ENCODE measurements at places on chromosomes 16 and 17. TPM values are rescaled to one million over a fixed set of nuclear protein-coding genes. Genes with fewer than 3 reads are reported as not detected.

DNA sequence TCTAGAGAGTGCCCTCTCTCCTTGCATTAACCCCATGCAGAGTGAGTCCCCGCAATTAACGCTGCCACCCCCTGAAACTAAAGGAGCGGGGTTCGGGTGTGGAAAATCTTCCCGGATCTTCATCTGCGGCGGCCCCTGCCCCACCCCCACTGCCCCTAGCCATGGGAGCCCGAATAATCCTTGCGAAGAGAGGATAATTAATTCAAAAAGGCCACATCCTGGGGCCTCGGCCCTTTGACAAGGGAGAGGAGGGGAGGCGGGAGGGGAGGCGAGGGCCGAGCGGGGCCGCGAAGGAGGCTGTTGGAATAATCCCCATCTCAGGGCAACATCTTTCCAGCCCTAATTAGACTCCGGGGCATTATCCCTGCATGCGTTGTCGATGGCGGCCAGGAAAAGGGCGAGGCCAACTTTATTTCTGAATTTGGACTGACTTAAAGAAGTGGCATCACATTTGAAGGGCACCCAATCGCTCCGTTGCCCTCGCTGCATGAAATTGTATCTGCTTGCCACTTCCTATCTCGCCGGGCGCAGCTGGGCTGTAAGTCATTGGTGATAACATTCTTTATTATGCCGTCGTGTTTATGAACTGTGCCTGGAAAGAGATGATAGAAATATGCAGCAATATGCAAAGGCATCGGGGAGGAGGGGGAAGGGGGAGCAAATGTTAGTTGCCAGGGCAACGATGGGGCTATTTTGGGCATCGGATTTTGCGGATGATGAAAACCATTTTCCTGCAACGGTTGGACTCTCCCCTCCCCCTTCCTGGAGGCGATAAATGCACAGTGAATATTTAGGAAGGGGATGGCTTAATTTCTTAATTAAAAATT lies 387.1 kb upstream of the TNRC6C start:
- no peaks in the 10 kb centered on the region for H3K27me3 ChIP-seq
- H3K4me3 ChIP-seq, result peak overlapping the region; percentile 11
- peaks cover 18% of the 10 kb centered on the region for H3K4me1 ChIP-seq
- no peaks in the 10 kb centered on the region for H3K36me3 ChIP-seq
- DNase-seq, result peak; percentile 32

GRCh38 chr17:78101112-78101511 lies 27.4 kb downstream of the TMC6 start:
- no peak overlapping the region for H3K4me3 ChIP-seq
- DNase-seq, result no peak
- H3K4me1 ChIP-seq, result no peaks in the 10 kb centered on the region
- no peak overlapping the region for H3K27ac ChIP-seq
- H3K27me3 ChIP-seq, result no peaks in the 10 kb centered on the region

GRCh38 chr16:81367821-81368220 lies 53.1 kb downstream of the GAN start:
- H3K27me3 ChIP-seq, result no peaks in the 10 kb centered on the region
- no peak overlapping the region for H3K27ac ChIP-seq
- H3K36me3 ChIP-seq, result peaks cover 100% of the 10 kb centered on the region
- no peak for DNase-seq
- H3K4me1 ChIP-seq, result no peaks in the 10 kb centered on the region

GRCh38 chr16:83220066-83220465 lies 587.7 kb upstream of the HSBP1 start:
- H3K4me1 ChIP-seq, result no peaks in the 10 kb centered on the region
- no peak overlapping the region for H3K27ac ChIP-seq
- DNase-seq, result no peak
- H3K27me3 ChIP-seq, result no peaks in the 10 kb centered on the region
- H3K36me3 ChIP-seq, result no peaks in the 10 kb centered on the region
- H3K4me3 ChIP-seq, result no peak overlapping the region

- H3K27me3 ChIP-seq, result no peaks in the 10 kb centered on the region
- no peak overlapping the region for H3K27ac ChIP-seq
- H3K4me3 ChIP-seq, result no peak overlapping the region
- no peaks in the 10 kb centered on the region for H3K36me3 ChIP-seq
- no peak for DNase-seq
Measured at GRCh38 chr17:79147746-79148506, 73.3 kb downstream of the ENGASE start.

DNA sequence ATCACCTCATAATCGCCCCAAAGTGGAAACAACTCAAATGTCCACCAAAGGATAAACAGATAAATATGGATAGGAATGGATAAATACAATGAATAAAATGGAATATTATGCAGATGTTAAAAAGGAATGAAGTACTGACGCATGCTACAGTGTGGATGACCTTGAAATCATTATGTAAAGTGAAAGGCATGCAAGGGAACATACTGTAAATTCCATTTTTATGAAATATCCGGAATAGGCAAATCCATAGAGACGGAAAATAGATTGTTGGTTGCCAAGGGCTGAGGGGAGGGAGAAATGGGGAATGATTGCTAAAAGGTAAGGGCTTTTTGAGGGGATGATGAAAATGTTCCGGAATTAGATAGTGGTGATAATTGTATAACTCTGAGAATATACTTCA lies 36.0 kb downstream of the STAT5B start:
- H3K4me1 ChIP-seq, result no peaks in the 10 kb centered on the region
- DNase-seq, result no peak
- no peaks in the 10 kb centered on the region for H3K27me3 ChIP-seq
- H3K27ac ChIP-seq, result no peak overlapping the region

DNA sequence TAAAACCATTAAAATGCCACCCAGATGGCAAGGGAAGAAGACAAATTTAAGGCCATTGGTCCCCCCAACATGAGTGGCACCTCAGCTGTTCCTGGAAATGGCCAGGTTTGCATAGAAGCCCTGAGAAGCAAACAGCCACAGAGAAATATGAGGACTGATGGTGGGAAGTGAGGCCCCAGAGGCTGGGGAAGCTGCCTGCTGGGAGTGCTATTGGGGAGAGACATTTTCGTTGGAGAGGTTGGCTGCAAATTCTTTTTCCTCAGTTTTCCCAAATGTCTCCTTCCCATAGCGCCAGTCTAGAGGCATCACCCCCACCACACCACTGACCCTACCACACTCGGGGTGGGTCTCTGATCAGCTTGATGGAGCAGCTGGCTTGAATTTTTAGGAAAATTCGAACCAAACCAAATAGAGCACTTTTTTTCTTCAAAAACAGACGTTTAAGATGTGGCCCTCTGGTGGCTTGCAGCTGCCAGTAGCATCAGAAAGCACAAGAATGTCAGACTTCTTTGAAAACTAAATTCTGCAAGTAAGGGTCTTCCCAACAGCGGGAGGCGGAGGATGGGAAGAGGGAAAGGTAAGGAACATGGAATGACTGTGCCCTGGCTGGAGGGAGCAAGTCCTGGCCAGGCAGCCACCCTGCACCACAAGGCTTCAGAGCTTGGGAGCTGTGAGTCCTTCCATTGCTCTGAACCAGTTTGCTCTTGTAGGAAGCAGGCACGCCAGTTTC lies 13.2 kb upstream of the SLC12A3 start:
- H3K27ac ChIP-seq, result no peak overlapping the region
- no peak for DNase-seq
- no peaks in the 10 kb centered on the region for H3K36me3 ChIP-seq
- H3K27me3 ChIP-seq, result no peaks in the 10 kb centered on the region

- no peak for DNase-seq
- H3K27ac ChIP-seq, result no peak overlapping the region
- no peak overlapping the region for H3K4me3 ChIP-seq
- H3K27me3 ChIP-seq, result no peaks in the 10 kb centered on the region
- H3K4me1 ChIP-seq, result no peaks in the 10 kb centered on the region
Measured at GRCh38 chr16:26731729-26732128, 335.0 kb upstream of the C16orf82 start.

- no peak for DNase-seq
- peak overlapping the region; percentile 63 for H3K27ac ChIP-seq
- H3K27me3 ChIP-seq, result no peaks in the 10 kb centered on the region
- no peaks in the 10 kb centered on the region for H3K36me3 ChIP-seq
Measured at GRCh38 chr17:59790910-59791309, 83.5 kb downstream of the VMP1 start.

DNA sequence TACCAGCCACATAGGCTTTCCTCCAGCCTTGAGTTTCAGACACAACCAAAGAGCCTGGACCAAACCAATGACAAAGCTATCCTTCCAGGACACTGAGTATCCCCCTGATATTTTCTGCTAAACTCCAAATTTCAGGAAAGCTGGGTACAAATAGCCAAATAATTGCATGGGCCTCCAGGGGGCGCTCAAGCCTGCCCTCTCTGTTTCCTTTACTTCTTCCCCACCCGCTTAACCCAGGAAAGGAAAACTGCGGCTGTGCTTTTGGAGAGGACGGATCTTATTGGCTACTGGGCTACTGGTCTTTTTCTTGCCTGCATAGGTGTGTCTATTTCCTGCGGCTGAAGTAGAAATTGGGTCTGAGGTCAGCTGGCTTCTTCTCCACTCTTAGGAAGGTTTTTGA lies 30.1 kb downstream of the GNGT2 start:
- peak; percentile 60 for DNase-seq
- no peaks in the 10 kb centered on the region for H3K27me3 ChIP-seq
- H3K36me3 ChIP-seq, result no peaks in the 10 kb centered on the region
- no peak overlapping the region for H3K27ac ChIP-seq
- H3K4me1 ChIP-seq, result no peaks in the 10 kb centered on the region
- H3K4me3 ChIP-seq, result no peak overlapping the region

GRCh38 chr16:85288341-85288868 lies 176.1 kb upstream of the CIBAR2 start:
- no peaks in the 10 kb centered on the region for H3K36me3 ChIP-seq
- H3K4me3 ChIP-seq, result no peak overlapping the region
- no peak overlapping the region for H3K27ac ChIP-seq
- DNase-seq, result no peak

GRCh38 chr17:73850426-73850825 lies 206.2 kb upstream of the SDK2 start:
- H3K27ac ChIP-seq, result no peak overlapping the region
- H3K36me3 ChIP-seq, result no peaks in the 10 kb centered on the region
- no peak overlapping the region for H3K4me3 ChIP-seq
- no peaks in the 10 kb centered on the region for H3K4me1 ChIP-seq
- no peaks in the 10 kb centered on the region for H3K27me3 ChIP-seq

DNA sequence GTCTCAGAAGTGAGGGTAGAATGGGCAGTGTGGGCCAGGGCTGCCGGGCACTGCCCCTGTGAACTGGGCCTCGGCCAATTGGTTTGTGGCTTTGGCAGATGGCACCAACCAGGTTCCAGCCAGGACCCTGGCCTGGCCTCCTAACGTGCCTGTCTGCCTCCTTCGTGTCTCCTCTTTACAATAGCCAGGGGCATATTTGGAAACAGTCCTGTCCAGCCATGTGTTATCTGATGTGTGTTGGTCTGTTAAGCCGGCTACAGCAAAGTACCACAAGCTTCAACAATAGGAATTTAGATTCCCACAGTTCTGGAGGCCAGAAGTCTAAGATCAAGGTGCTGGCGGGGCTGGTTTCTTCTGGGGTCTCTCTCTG lies 14.6 kb downstream of the CRISPLD2 start:
- H3K4me1 ChIP-seq, result peaks cover 15% of the 10 kb centered on the region
- peaks cover 4% of the 10 kb centered on the region for H3K27me3 ChIP-seq
- no peak for DNase-seq
- H3K36me3 ChIP-seq, result peaks cover 27% of the 10 kb centered on the region

DNA sequence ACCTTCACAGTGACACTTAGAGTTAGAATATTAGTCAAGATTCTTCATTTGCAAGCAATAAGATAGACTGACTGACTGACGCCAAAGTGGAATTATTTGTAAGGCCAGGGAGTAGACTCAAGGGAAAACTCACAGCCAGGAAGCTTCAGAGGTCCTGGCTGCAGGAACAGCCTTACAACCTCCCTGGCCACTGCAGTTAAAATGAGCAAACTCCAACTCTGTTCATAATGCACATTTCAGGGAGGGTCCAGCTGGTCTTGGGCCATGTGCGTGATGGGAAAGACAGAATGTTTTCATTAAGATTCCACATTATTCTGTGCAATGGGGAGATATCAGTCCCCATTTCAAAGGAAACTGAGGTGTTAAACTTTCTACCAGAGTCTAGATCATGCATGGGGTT lies 9.9 kb downstream of the CAPNS2 start:
- H3K36me3 ChIP-seq, result no peaks in the 10 kb centered on the region
- no peaks in the 10 kb centered on the region for H3K27me3 ChIP-seq
- H3K27ac ChIP-seq, result no peak overlapping the region
- H3K4me3 ChIP-seq, result no peak overlapping the region

GRCh38 chr17:66724581-66725341 lies 110.2 kb upstream of the CACNG5 start:
- H3K4me1 ChIP-seq, result peaks cover 22% of the 10 kb centered on the region
- H3K27ac ChIP-seq, result peak overlapping the region; percentile 46
- no peaks in the 10 kb centered on the region for H3K27me3 ChIP-seq
- no peak overlapping the region for H3K4me3 ChIP-seq
- DNase-seq, result peak; percentile 90

DNA sequence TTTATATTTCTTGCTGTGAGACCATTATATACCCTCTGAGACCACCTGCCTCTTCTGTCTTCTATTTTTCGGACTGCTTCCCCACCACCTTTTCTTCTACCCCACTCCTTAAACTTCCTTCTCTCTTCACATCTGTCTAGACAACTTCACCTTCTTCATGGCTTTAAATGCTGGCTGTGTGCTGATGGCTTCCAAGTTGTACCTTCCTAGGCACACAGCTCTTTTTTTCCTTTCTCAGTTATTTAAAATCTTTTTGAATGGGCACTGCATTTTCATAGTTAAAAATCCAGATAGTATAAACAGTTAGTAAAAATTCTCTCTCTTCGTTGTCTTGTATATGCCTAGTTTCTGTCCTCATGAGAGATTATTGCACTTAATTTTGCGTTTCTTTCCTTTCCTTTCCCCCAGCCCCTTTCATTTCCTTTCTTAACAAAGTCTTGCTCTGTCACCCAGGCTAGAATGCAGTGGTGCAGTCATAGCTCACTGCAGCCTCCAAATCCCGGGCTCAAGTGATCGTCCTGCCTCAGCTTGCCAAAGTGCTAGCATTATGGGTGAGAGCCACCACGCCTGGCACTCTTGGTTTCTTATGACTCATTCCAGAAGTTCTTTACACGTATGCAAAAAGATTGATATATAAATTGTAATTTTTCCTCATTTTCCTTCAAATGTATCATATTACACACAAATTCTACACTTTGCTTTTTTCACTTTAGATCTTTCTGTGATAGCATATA lies 114.3 kb downstream of the NPIPB5 start:
- no peak overlapping the region for H3K27ac ChIP-seq
- H3K4me3 ChIP-seq, result no peak overlapping the region
- H3K4me1 ChIP-seq, result no peaks in the 10 kb centered on the region
- H3K27me3 ChIP-seq, result peaks cover 52% of the 10 kb centered on the region
- DNase-seq, result no peak
- H3K36me3 ChIP-seq, result no peaks in the 10 kb centered on the region

DNA sequence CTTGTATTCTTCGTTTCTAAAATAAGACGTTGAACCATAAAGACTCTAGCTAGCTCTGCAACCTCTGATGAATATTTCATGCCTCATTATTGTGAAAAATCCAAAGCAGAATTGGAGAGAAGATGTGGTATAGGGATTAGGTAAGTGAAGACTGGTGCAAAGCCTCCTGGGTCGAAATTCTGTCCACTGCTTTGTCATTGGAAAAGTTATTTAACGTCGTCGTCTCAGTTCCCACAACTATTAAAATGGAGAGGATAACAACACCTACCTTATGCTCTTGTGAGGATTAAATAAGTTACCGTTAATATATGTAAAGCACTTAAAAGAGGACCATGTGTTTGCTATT lies 1.4 kb upstream of the PRPSAP2 start:
- peak overlapping the region; percentile 99 for H3K27ac ChIP-seq
- no peaks in the 10 kb centered on the region for H3K27me3 ChIP-seq
- DNase-seq, result peak; percentile 49

The VAT1L gene
- total RNA-seq, result 0.87 TPM

The HBA1 gene
- not detected for total RNA-seq

The SECTM1 gene
- total RNA-seq, result 1.8 TPM

The NHLRC4 gene
- total RNA-seq, result not detected

The DNAI2 gene
- not detected for total RNA-seq

All from stomach (tissue), 19 donors.